ENCODE measurements at places on chromosomes 7 and 10.

- DNase-seq, result no peak
Observed at GRCh38 chr10:119022846-119023552, 6.5 kb upstream of the NANOS1 start.

DNA sequence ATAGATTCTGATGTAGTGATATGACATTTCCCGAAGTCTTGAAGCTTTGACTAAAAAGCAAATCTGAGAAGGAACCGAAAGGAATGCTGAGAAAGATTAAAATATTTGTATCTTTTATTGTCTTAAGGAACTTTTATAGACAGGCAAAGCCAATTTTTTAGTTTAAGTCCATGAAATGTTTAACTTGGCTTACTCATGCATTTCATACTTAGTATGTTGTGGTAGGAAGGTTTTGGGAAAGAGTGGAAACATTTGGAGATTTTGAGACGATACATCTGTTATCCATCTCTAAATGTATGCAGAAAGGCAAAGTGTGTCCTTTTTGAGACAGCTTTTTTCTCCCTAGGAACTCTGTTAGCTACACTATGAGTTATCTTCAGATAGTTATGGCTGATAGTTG, 10.1 kb downstream of the TBC1D12 start:
- no peak for DNase-seq

GRCh38 chr10:104254493-104255310, at the start of gene GSTO1:
Gene GSTO1, plus strand, starts transcription at chr10:104254892. Its CDS starts 37 bp downstream, at chr10:104254929.
- DNase-seq, result peak; percentile 41

DNA sequence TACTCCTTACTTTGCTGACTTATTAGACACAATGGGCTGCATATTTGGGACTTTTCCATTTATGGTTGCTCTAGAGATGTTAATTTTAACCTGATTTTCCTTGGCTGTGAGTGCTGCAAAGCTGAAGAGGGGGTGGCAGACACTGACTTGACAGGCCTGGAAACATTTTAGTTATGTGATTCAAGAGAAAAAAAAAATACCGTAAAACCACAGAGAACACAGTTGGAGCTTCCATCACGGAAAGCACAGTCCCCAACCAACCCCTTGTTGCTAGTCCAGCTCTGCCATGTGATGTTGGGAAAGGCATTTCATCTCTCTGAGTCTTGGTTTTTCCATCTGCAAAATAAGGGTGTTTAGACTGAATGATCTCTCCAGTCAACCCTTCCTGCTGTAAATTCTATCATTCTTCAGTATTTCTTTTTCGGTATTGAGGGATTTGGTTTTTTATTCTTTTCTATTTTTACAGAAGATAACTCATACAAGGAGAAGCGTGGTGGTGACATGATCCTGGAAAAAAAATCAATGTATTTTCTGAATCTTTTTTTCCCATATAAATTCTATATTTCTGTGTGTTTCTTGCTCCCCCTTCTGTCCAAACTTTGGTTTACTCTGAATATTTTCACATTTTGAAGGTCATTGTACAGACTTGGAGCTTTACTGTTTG, 246.1 kb downstream of the REEP3 start:
- no peak for DNase-seq

- no peak for DNase-seq
Observed at GRCh38 chr7:6273380-6273837, 985 bp upstream of the CYTH3 start.

Data from CD4-positive, alpha-beta T cell treated with Interleukin-4 for 1 hour (primary cell).